ENCODE measurements at places on chromosomes 5 and 9.

- DNase-seq = no peak
Observed at GRCh38 chr9:130820135-130820738, 14.8 kb upstream of the ABL1 start.

DNA sequence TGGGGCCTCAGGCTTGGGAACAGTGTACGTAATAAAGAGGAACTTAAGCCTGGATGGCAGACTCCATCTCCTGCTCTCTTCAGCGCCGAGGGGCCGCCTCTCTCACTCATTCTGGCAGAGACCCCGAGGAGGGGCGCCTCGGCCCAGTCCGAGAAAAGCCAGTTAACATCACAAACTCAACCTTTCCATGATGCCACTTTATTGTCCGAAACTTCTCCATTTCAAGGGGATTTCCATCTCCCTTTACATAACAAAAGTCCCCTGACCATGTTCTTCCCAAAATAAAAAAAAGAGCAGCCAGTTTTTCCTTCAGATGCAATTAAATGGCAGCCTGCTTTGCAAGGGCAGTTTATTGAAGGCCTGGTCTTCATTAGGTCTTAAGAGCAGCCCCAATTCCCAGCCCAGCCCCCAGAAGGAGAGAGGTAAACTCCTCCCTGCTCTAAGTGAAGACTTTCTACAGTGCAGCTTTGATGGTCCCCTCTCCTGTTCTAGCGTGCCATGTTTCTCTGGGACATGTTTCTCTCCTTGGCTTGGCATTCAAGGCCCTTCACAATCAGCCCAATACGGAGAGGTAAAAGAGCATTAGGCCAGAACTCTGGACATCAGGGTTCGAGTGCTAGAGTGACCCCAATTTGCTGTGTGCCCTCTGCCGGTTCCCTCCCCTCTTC is 19.5 kb upstream of the RAB14 start:
- no peak for DNase-seq

GRCh38 chr9:137303893-137304382 is 1.9 kb upstream of the NRARP start:
- peak; percentile 19 for DNase-seq

GRCh38 chr5:78501411-78502352 is 141.3 kb downstream of the SCAMP1 start:
- DNase-seq = no peak

DNA sequence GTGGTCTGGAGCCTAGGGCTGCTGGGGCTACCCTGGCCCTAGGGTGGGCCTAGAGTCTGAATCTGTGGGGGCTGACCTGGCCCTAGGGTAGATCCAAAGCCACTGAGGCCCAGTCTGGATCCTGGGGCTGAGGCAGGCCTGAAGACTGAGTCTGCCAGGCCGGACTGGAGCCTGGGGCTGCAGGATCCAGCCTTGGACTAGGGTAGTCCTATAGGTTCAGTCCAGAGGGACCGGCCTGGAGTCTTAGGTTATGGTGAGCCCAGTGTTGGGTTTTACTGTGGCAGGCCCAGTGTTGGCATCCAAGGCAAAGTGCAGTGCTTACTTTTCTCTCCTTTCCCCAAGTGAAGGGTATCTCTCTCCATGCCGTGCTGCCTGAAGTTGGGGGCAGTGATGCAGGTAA is 227.9 kb upstream of the TAS2R1 start:
- DNase-seq = no peak

- no peak for DNase-seq
Observed at GRCh38 chr5:86917117-86917579, 299.4 kb downstream of the COX7C start.
